AG08395 (cell line): ENCODE measurements at places on chromosomes 3 and 15.
A peak's percentile ranks its signal among the peaks of the same experiment; 100 is the strongest.

DNA sequence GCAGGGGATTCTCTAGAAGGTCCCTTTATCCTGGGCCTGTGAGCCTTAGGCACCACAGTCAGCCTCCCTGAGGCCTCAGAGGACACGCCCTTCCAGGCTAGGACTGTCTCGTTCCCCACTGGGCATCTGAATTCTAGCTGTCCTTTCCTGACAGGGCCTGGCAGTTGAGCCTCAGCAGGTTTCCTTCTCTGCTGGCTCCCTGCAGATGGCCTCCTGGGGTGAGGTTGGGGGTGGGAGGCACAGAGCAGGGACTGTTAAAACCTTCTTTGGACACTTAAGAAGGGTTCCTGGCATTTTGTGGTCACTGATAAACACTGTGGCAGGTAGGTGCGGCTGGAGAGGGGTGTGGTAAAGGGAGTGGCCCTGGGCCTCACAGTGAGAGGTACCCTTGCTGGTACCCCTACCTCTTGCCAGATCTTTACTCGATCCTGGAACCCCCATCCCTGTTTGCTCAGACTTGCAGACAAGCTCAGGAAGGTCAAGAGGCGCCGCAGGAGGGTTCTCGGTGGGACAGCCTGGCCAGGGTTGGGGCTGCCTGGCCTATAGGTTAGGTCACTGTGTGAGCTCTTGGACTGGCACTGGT is 8.5 kb downstream of the CLK3 start:
- no peak for DNase-seq

GRCh38 chr15:75153565-75154276 is 48.0 kb upstream of the C15orf39 start:
- no peak for DNase-seq

- DNase-seq, result peak; percentile 29
These were observed 156.2 kb upstream of the IQSEC1 start for GRCh38 chr3:13229273-13229949.

- no peak for DNase-seq
These were observed 14.6 kb downstream of the RAB43 start for GRCh38 chr3:129106866-129107565.

- no peak for DNase-seq
These were observed 90.4 kb downstream of the FOXP1 start for GRCh38 chr3:71492974-71493771.

DNA sequence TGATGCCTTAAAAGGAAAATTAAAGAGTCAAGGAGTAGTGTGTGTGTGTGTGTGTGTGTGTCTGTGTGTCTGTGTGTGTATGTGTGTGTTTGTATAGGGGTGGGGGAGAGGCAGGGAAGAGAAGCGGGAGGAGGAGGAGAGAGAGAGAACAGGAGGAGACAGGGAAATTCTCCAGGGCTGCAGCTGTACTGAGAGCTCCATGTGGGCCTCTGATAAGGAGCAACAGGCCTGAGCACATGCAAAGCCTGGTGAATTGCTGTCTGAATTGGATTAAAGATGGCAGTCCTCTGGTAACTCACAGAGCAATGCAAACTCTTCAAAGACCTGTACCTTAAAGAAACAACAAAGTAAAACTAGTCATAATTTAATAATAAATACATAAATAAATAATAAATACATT is 70.6 kb downstream of the SEMA6D start:
- no peak for DNase-seq

DNA sequence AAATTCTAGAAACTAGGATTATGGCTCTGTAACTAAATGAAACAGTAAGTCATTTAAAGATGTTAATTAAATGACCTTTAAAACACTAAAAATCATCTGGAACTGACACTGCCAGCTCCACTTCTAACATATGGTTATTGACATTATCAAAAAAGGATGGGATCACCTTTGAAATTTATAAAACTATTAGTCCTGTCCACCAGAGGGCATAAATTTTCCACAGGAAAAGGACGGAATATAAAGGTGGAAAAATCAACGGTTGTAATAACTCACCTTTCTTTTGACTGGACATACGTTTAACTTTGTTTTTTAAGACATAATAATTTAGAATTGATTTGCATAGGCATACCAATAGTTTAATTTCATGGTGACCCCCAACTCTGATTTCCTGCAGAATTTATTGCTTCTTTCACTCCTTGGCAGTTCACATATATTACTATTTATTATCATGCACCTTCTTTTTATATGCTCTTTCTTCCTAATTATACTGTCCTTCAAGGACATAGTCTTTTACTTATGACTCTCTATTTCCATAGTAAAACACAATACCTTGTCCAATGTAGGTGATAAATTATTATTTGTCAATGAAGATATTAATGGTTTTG is 345.7 kb downstream of the CADM2 start:
- no peak for DNase-seq

- no peak for DNase-seq
These were observed 608 bp upstream of the PPCDC start for GRCh38 chr15:75022783-75023180.

- no peak for DNase-seq
These were observed 176.9 kb downstream of the TNIK start for GRCh38 chr3:171283183-171283847.

DNA sequence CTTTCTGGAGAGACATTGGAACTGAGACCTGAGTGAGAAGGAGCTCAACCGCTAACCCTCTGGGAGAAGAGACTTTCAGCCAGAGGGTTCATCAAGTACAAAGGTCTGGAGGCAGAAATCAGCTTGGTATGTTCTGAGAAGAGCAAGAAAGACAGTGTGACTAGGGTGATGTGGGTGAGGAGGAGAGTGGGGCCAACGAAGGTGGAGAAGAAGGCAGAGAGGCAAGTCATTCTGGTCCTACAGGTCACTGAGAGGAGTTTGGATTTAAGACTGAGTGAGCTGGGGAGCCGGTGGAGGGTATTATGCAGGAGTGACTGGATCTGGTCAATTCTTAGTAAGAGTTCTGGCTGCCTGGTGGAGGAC is 12.2 kb downstream of the XIRP1 start:
- no peak for DNase-seq

- DNase-seq, result no peak
These were observed 701 bp downstream of the SGO1 start for GRCh38 chr3:20185331-20185678.

GRCh38 chr3:63959146-63959545 is 47.0 kb upstream of the SCAANT1 start:
- DNase-seq, result no peak

GRCh38 chr3:152376351-152377183 is 107.8 kb downstream of the MBNL1 start:
- DNase-seq, result no peak

GRCh38 chr3:130621824-130622223 is 104.8 kb downstream of the COL6A6 start:
- no peak for DNase-seq

- DNase-seq, result peak; percentile 46
These were observed 63.6 kb downstream of the FAM81A start for GRCh38 chr15:59501597-59501996.

DNA sequence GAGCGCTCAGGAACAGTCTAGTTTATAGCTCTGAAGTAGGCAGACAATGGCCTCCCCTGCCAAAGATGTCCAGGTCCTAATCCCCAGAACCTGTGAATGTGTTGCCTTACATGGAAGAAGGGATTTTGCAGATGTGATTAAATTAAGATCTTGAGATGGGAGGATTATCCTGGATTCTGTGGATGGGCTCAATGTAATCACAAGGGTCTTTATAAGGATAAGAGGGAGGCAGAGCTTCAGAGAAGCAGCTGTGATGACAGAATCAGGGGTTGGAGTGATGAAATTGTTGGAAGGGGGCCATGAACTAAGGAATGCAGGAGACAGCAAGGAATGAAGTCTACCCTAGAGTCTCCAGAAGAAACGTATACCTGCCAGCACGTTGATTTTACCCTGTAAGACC is 14.0 kb upstream of the GK5 start:
- no peak for DNase-seq

DNA sequence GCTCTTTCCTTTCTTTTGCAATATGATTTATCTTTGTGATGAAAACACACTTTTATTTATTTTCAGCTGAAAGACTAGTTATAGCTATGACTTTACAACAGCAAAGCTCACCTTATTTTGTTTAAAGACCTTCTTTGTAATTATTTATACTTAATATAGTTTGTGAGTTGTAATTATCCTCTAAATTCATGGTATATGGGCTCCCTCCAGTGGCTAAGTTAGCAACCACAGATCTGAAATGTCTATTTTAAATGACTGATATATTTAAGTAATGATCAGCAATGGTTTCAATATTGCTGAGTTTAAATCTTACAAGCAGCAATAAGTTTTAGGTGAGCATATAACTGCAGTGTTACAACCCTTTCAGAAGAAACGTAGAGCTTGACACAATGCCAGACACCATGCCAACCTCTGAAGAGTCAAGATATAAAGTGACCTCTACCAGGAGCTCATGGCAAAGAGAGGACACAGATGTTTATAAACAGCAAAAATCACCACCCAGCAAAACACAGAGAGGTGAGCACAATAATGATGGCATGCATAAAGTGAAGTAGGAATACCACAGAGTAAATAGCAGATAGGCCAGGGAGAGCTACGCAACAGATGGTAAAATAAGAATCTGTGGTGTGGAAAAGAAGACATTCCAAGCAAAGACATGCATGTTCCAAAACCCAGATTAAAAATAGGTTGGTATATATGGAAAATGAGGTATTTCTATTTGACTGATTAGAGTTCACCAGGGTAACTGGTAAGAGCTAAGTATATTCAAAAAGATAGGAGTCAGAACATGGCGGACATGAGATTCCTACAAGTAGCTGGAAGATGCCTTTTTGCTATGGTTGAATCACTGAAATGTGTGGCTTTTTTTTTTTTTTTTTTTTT is 143.7 kb upstream of the ZNF385D start:
- DNase-seq, result peak; percentile 25

- DNase-seq, result no peak
These were observed 121.5 kb downstream of the MCTP2 start for GRCh38 chr15:94352636-94353487.

DNA sequence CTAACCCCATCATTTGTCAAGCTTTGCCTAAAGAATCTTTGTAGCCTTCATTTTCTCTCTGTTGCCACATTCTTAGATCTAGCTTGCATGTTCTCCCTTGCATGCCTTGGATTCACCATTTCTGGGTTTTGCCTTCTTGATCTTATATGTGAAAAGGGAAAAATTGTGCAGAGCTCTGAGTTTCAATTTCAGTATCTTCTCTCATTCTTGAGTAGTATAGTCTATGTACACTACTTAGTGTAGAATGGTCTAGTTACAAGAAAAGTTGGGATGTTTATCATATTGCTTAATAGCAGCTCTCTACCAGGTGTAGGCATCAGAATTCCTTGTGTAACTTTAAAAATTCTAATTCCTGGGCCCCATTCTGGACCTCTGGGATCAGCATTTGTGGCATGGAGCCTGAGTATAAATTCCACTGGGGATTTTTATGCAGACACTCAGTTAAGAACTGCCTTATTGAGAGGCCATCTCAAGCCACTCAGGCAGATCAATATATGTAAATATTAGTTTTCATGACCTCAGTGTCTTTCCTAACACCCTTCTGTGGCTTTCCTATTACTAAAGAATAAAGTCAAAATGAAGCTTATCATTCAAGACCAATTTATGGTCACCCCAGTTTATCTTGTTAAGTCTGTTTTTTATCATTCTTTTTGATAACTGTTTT is 23.4 kb downstream of the GTF2E1 start:
- no peak for DNase-seq

GRCh38 chr3:32564195-32564594 is 6.5 kb downstream of the DYNC1LI1 start:
- no peak for DNase-seq

DNA sequence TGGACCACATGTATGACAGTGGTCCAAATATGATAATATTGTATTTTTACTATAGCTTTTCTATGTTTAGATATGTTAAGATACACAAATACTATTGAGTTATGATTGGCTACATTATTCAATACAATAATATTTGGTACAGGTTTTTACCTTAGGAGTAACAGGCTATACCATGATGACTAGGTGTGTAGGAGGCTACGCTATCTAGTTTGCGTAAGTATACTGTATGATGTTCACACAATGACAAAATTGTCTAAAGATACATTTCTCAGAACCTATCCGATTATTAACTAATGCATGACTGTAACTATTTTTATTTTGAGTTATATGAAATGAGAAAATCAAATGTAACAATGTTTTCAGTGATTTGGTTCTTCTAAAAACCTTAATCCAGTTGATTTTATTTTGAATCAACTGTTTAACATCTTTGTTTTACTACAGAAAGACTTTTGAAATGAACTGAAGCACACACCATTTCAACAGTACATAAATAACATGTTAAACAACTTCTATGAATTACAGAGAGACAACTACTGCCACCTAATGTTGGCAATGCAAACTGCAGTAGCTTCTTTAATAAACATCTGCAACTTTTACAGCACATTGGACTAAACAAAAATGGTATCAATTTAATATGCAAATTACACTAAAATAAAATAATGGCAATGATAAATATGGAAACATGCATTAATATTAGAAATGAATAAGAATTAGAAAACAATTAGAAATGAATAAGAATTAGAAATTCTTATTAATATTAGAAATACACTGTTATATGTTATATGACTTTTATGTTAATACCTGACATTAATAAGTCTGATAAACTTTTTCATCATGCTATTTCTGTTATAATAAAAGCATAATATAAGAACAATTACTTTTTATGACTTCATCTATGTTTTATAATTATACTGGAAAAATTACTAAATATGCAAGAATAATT is 255.7 kb downstream of the MBNL1 start:
- DNase-seq, result peak; percentile 23

GRCh38 chr15:47445723-47446392 is 271.4 kb upstream of the SEMA6D start:
- DNase-seq, result no peak
